ENCODE measurements at places on chromosomes 16 and 17. TPM values are rescaled to one million over a fixed set of nuclear protein-coding genes. Genes with fewer than 3 reads are reported as not detected.

- no peak overlapping the region for H3K4me3 ChIP-seq
- no peak overlapping the region for H3K27ac ChIP-seq
- no peak for DNase-seq
- no peaks in the 10 kb centered on the region for H3K27me3 ChIP-seq
- H3K36me3 ChIP-seq = no peaks in the 10 kb centered on the region
Observed at GRCh38 chr17:71441098-71441497, 679.7 kb upstream of the SOX9 start.

DNA sequence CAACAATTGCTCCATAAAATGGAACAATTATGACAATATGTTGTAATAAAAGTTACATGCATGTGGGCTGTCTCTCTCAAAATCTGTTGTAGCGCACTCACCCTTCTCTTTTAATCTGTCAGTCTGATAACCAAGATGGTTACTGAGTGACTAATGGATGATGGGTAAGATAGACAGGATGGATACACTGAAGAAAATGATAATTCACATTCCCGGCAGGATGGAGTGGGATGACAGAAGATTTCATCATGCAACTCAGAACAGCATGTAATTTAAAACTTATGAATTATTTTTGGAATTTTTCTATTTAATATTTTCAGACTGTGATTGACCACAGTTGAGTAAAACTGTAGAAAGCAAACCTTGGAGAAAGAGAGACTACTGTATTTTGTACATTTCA lies 30.5 kb downstream of the CDH13 start:
- H3K4me1 ChIP-seq = no peaks in the 10 kb centered on the region
- H3K27me3 ChIP-seq = no peaks in the 10 kb centered on the region
- no peak overlapping the region for H3K4me3 ChIP-seq
- no peaks in the 10 kb centered on the region for H3K36me3 ChIP-seq
- no peak overlapping the region for H3K27ac ChIP-seq

DNA sequence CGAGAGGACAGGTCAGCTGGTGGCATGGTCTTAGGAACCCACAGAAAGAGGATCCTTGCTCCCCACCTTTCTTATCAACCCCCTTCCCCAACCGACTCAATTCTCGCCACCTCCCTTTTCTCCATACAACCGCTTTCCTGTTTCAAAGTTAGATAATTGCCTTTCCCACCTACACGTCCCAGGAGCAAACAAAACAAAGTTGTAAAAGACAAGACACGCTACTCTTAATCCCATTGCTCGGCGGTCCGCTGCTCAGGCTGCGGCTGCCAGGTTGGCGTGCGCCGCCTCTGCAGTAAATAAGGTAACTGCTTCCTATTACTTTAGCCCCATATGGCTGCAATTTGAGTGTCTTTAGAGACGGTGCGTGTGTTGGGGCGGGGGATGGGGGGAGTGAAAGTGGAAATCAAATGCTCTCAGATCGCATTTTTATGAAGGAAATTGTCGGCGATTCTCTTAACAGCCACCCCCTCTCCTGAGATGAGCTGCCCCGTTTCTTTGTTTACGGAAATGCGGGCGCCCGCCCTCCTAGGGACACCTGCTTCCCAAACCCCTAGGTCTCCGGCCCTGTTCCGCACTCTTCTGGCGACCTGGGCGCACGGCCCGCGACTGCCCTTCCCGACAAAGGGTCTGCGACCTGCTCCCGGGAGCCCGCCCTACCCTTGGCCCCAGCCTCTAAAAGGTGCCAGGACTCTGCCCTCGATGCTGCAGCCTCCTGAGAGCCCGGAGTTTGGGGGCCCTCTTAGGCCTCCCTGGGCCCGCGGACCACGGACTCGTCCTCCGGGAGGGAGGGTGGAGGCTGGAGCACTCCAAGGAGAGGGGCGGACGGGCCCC lies 3.7 kb upstream of the CBX8 start:
- peak; percentile 93 for DNase-seq
- no peaks in the 10 kb centered on the region for H3K4me1 ChIP-seq
- H3K27ac ChIP-seq = no peak overlapping the region
- peak overlapping the region; percentile 57 for H3K4me3 ChIP-seq

- H3K4me3 ChIP-seq = peak overlapping the region; percentile 78
- DNase-seq = peak; percentile 87
- no peaks in the 10 kb centered on the region for H3K4me1 ChIP-seq
Observed at GRCh38 chr17:81345228-81346089, 49.8 kb upstream of the BAHCC1 start.

Gene TLCD2
- 1.5 TPM for total RNA-seq

Gene TP53TG3D
- total RNA-seq = not detected

GRCh38 chr17:2634361-2634960 lies 41.0 kb downstream of the PAFAH1B1 start:
- DNase-seq = peak; percentile 49
- peaks cover 5% of the 10 kb centered on the region for H3K4me1 ChIP-seq
- no peak overlapping the region for H3K27ac ChIP-seq
- H3K27me3 ChIP-seq = no peaks in the 10 kb centered on the region
- peaks cover 22% of the 10 kb centered on the region for H3K36me3 ChIP-seq
- no peak overlapping the region for H3K4me3 ChIP-seq

DNA sequence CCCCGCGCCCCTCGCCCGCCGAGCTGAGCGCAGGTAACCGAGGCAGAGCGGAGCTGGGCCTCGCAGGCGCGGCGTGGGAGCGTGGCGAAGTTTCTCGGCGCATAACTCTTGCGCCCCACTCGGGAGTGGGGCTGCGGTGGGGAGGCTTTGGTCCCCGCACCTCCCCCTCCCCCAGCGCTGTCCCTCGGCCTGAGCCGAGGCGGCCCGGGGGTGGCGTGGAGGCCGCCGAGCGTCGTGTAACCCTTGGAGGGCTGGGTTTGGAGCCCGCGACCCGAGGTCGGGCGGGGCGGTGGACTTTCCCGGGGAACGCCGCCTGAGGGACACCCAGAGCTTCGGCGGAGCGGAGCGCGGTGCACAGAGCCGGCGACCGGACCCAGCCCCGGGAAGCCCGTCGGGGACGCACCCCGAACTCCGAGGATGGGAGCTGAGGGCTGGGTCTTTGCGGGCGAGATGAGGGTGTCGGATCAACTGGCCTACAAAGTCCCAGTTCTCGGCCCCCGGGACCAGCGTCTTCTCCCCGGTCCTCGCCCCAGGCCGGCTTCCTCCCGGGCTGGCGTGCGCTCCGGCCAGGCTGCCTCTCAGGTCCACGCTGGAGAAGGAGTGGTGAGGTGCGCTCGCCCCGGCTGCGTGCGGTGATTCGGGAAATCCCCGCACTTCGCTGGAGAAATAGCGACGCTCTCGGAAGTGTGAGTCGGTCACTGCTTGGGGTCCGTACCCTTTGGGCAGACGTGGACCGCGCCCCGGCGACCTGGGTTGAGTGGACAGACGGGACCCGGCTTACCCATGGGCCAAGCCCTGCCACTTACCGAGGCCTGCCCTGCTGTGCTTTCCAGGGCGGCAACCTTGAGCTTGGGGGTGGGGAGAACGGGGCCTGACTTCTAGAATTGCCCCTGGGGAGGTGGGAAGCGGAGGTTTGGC lies 168.4 kb downstream of the RAB11FIP4 start:
- H3K36me3 ChIP-seq = no peaks in the 10 kb centered on the region
- no peak overlapping the region for H3K27ac ChIP-seq
- DNase-seq = no peak
- H3K4me1 ChIP-seq = peaks cover 9% of the 10 kb centered on the region
- peaks cover 4% of the 10 kb centered on the region for H3K27me3 ChIP-seq

DNA sequence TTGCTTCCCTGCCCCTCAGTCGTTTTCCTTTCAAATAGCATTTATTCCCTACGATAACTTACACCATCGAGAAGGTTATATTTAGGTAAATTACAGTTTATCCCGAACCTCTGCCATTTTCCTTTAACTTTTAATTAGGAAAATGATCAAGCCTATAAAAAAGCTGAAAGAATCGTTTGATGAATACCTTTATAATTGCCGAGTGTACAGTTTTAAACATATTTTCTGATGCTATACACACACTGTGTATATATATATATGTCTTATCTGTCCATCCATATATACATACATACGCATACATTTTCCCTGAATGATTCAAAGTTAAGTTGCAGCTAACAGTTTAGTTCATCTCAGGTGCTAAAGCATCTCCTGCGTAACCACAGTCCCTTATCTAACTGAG lies 56.6 kb upstream of the CRISPLD2 start:
- H3K36me3 ChIP-seq = peaks cover 53% of the 10 kb centered on the region
- no peak for DNase-seq
- H3K4me1 ChIP-seq = no peaks in the 10 kb centered on the region
- no peak overlapping the region for H3K4me3 ChIP-seq
- H3K27me3 ChIP-seq = no peaks in the 10 kb centered on the region

Gene TMEM92
- 10.9 TPM for total RNA-seq

DNA sequence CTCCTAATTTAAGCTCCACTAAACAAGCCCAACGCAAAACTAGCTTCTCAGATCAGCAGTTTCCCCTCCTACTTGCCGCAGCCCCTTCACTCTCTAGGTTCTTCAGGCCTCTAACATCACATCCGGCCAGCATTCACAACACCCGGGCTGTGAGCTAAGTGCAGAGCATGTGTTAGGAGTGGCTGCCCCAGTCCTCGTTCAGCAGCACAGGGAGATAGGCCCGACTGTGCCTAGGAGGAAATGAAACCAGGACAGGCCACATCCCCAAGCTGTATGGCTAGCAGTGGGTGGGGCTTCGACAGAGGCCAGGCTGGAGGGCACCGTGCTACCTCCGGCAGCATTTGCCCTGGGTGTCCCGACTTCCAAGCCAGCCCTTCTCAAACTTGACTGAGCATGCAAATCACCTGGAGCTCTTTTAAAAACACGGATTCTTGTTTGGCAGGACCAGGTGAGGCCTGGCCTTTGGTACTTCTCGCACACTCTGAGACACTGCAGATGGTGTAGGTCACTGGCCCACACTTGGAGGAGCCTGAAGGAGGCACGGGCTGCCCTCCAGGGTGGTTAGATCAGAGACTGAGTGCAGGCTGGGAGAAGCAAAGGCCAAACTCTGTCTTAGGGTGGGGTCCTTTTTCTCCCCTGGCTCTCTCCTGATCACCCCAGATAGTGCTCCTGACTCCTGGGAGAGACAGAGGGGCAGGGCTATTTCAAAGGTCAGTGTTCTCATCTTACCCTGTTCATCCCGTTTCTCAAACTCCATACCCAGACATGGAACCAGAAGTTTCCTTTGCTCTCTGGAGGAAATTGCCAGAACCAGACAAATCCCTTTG lies 202.0 kb downstream of the C16orf78 start:
- H3K4me1 ChIP-seq = peaks cover 3% of the 10 kb centered on the region
- no peak overlapping the region for H3K4me3 ChIP-seq
- H3K36me3 ChIP-seq = peaks cover 12% of the 10 kb centered on the region
- H3K27ac ChIP-seq = no peak overlapping the region
- no peaks in the 10 kb centered on the region for H3K27me3 ChIP-seq
- peak; percentile 66 for DNase-seq

Measured in H9 (cell line).